Stimulated activated CD8-positive, alpha-beta memory T cell treated with anti-CD3 and anti-CD28 coated beads, Interleukin-7, amount 100 ng/mL, for 48 hours (primary cell): ENCODE measurements at places on chromosomes 5 and 9.

DNA sequence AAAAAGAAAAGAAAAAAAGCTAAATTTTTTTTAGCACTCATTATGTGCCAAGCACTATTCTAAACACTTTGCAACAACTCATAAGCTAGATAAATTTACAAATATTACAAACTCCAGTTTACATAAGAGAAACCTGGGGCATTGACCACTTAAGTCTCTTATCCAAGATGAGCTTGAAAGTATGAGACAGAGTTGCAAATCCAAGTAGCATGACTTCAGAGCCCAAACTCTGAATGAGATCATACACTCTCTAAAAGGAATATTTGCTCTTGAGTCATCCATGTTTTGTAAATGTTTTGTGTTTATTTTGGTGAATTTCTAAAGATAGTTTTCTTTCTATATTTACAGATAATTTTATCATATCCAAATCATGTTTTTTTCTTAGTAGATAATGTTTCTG, 4.0 kb upstream of the SHOC1 start:
- no peak for DNase-seq

DNA sequence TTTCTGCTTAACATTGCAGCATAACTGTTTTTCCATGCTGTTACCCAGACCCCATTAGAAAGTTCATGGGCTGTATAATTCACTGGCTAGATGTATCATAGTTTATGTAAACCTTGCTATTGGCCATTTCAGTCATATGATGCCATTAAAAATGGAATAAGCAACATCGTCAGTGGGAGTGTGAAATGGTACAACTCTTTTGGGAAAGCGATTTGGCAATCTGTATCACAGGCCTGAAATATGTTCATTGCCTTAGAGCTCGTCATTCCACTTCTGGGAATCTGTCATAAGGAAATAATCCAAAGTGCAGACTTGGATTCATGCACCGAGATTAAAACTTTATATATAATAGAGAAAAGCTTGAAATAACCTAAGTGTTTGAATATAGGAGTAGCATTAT, 77.9 kb upstream of the KLF4 start:
- no peak for DNase-seq

GRCh38 chr9:99092643-99093491, 12.0 kb upstream of the TGFBR1 start:
- DNase-seq, result peak; percentile 22

DNA sequence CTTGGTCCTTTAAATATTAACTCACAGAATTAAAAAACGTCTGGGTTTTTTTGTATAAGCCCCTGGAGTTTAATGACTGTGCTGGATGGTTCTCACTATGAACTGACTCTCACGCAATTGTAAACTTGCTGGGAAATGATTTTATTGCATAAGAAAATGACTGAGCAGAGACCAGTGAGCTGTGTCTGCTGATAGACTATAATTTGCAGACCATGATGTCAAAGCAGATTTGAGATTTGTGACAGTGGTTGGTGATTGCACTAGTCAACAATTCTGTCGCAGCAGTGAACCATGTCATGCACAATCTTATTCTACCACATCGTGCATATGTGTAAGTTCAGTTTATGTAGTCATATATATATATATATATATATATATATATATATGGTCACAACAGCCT, 85.7 kb upstream of the C9orf72 start:
- DNase-seq, result no peak

GRCh38 chr5:58847041-58847440, 264.2 kb downstream of the RAB3C start:
- no peak for DNase-seq

DNA sequence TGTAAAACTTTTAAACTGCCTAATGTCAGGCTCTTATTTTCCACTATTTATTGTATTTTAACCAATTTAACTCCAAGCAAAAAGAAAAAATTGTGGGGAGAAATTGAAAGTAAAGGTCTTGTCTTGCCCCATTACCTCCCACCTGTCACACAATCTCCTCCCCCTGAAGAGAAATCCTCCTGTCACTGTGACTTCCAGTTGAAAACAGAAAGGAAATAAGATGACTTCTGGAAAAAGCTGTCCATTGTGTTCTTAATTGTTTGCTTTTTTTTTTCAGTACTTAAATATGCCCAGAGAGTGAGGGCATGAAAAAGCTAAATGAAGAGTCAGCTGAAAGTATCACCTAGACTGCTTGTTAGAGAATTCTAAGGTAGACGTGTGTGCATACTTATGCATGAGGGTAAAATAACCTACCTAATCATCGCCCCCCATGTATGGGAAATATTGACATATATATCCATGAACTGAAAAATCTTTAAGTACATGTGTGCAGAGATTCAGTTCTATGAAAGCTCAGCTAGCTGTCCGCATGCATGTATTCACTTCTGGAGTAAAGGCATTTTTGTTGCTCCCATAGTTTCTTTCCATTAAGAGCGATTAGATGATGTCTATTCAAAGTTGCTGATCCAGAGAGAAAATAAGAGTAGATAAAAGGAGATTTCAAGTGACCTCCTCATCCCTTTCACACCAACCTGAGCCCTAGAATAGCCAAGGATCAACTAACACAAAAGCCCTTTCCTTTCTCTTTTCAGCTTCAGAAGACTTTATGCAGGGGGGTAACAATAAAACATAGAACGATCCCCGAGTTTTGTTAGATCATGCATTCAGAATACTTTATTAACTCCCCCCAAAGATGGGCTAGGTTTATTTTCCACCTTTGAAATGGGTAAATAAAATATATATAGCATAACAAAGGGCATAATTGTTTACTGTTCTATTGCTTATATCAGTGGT, 5.3 kb downstream of the NR2F1-AS1 start:
- DNase-seq, result no peak

GRCh38 chr9:20683351-20684034, 566 bp upstream of the FOCAD start:
- DNase-seq, result no peak
